Anterior cingulate cortex (tissue), 58 donors: ENCODE measurements at places on chromosomes 2 and 18.

DNA sequence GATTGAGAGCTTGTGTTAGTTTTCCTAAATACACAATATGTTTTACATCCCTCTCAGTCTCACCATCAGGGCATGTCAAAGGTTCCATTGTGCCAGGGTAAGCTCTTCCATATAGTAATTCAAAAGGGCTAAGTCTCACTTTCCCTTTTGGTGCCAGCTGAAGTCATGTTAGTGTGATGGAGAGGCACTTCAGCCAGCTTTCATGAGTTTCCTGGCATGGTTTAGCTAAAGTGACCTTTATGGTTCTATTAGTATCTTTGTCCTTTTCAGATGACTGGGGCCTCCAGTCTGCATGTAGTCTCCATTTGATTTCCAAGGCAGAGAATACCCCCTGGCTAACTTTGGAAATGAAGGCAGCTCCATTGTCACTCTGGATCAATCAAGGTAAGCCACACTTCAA lies 27.2 kb downstream of the NAT8 start:
- no peak for DNase-seq

GRCh38 chr18:26963292-26963691 lies 97.8 kb upstream of the AQP4 start:
- DNase-seq = no peak

- no peak for DNase-seq
These were observed 165.3 kb downstream of the NEDD4L start for GRCh38 chr18:58209326-58209725.

DNA sequence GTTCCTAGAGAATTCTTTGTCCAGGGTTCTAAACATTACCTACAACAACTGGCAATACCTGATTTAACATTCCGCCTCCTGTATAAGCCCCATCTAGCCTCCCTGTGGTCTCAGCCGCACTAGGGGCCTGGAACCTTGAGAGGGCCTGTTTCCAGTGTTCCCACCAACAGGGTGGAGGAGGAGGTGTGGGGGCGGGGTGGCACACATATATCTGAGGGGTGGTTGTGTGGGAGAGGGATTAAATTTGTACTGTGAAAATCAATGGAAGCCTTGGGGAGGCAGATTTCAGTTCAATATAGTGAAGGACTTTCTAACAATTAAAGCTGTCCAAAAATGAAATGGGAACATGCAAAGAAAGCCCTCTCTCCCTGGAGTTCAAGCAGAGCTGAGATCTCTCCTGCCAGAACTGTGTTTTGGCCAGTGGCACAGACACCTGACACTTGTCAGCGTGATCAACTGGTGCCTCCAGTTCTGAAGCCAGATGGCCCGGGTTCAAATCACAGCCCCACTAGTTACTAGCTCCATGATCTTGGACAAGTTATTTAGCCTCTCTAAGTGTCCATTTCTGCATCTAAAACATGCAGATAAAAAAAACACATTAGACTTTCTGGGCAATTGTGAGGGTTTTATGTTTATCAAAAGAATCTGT lies 17.0 kb upstream of the FZD7 start:
- no peak for DNase-seq

- DNase-seq = no peak
These were observed 472.9 kb downstream of the PTPRM start for GRCh38 chr18:8040021-8040420.

DNA sequence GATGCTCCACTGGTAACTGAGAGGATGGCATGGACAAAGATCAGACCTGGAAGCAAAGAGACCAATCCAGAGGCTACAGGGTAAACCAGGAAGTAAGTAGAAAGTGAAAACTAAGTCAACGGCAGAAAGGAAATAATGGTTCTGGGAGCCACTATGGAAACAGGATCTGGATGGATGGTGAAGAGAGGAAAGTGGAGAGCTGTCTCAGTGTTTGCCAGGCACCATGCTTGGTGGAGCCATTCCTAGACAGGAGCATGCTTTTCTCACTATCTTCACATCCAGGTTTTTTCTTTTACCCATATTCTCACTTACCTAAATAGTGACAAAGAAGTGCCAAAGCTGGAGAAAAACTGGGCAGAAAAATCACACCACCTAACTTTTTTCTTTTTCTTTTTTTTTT lies 22.2 kb downstream of the ZNF521 start:
- DNase-seq = no peak

- no peak for DNase-seq
These were observed 130.9 kb downstream of the HDAC4 start for GRCh38 chr2:239269916-239270315.

DNA sequence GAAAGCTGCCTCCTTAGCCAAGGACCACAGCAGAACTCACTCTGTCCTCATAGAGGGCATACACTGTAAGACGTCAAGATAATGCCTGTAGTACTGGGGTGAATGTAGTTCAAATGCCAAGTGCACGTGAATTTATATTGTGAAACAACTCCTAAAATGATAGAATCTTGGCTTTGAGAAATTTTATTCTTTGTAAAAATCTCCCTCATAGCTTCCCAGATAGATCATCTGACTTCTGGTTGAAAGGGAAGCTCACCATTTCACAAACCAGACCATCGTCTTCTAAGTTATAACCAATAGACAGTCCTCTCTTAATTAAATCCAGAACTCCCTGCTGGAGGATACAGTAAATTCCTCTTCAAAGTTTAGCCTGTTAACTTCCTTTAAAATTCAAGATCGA lies 110.9 kb upstream of the MSTN start:
- DNase-seq = no peak

GRCh38 chr2:18519914-18520450 lies 40.5 kb downstream of the RDH14 start:
- DNase-seq = no peak

GRCh38 chr2:159146996-159147666 lies 139.4 kb downstream of the WDSUB1 start:
- DNase-seq = no peak

DNA sequence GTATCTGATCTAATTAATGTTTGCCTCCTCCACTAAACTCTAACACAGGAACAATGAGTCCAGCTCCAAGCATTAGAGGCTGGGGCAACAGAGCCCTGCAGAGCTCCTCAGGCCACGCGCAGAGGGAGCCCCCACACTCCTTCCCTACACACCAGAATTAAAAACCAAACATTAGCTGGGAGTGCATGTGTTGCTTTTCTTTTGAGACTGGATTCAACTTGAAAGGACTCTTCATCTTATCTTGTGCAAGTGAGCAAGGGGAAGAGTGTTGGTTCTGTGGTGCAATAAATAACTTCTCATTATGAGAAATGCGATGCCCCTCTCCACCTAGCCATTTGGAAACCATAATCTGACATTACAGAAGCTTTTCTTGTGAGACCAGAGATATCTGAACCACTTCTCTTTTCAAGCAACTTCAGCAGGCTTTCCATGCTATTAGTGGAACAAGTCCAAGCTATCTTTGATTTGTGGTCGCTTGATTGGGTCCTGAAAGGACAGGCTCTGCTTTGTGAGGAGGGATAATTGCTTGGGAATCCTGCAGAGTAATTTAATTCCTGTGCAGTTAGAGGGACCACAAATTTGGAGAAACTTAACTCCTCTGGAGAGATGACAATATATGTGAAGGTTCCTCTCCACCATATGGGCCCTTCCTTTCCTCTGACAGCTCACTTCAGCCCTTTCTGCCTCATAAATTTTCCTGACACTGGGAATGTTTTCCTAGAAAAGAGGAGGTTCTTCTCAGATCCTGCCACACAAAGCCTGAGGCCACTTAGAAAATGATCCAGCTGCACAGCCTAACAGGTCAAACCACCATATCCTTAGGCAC lies 112.5 kb downstream of the ATL2 start:
- DNase-seq = no peak
